Activated naive CD4-positive, alpha-beta T cell treated with anti-CD3 and anti-CD28 coated beads for 36 hours (primary cell): ENCODE measurements at places on chromosomes 2 and 18.
A peak's percentile ranks its signal among the peaks of the same experiment; 100 is the strongest.

DNA sequence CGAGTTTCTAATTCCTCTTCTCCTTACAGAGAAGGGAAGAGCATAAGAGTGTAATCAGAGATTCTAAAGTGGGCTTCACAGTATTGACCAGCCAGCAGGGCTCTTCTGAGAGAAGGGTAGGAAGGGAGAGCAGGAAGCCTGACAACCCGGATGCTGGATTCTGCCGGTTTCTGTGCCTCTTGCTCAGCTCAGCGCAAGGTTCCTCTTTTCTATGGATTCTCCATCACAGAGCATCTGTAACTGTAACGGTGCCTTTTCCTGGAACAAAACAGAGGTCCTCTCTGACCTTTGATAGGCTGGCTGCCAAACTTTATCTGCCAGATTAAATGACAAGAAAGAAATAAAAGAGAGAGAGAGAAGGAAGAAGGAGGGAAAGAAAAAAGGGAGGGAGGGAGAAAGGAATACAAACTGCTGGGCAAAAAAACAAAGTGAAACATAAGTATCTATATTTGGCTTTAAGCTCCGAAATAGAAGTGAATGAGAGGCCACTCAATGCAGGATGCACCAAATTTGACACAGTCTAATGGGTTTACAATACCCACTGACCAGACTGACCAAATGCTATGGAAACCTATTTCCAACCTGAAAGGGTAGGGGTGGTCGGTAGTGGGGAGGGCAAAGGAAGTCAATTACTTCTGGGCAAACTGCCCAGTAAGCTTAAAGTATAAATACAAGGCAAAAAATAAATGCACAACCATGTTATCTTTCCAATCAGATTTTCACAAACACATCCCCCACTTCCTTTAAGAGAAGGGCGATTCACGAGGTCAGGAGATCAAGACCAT lies 59.2 kb downstream of the PIEZO2 start:
- peaks cover 13% of the 10 kb centered on the region for H3K27me3 ChIP-seq
- no peaks in the 10 kb centered on the region for H3K4me1 ChIP-seq
- no peaks in the 10 kb centered on the region for H3K36me3 ChIP-seq
- H3K4me3 ChIP-seq, result no peak overlapping the region

- no peaks in the 10 kb centered on the region for H3K4me1 ChIP-seq
- H3K4me3 ChIP-seq, result no peak overlapping the region
- no peaks in the 10 kb centered on the region for H3K36me3 ChIP-seq
- no peaks in the 10 kb centered on the region for H3K27me3 ChIP-seq
- H3K27ac ChIP-seq, result no peak overlapping the region
- DNase-seq, result peak; percentile 46
Measured at GRCh38 chr2:74333175-74333574, 10.0 kb downstream of the SLC4A5 start.

DNA sequence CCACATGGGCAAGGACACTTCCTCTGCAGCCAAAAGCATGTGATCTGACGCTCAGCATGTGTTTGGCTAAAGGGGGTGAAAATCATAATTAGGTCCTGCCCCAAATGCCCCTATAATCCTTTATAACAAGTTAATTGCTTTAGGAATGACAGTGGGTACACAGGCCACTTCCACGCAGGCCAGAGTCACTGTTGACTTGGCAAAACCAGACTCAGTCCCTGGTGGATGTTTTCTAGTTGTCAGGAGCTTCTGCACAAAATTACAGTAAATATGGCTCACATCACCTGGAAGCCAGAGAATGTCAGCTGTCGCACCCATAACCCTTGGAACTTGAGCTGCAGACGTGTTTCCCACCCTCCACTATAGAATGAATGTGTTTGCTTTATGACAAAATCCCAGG lies 13.3 kb upstream of the PXDN start:
- no peak overlapping the region for H3K27ac ChIP-seq
- no peaks in the 10 kb centered on the region for H3K4me1 ChIP-seq
- H3K27me3 ChIP-seq, result peaks cover 7% of the 10 kb centered on the region
- H3K36me3 ChIP-seq, result peaks cover 4% of the 10 kb centered on the region
- DNase-seq, result no peak

- H3K27me3 ChIP-seq, result no peaks in the 10 kb centered on the region
- H3K4me1 ChIP-seq, result peaks cover 34% of the 10 kb centered on the region
- H3K27ac ChIP-seq, result no peak overlapping the region
- DNase-seq, result no peak
- peaks cover 29% of the 10 kb centered on the region for H3K36me3 ChIP-seq
- no peak overlapping the region for H3K4me3 ChIP-seq
Measured at GRCh38 chr2:70214953-70215549, 24.2 kb upstream of the C2orf42 start.

GRCh38 chr2:95022309-95023221 lies 2.9 kb upstream of the MAL start:
- peak; percentile 93 for DNase-seq
- no peaks in the 10 kb centered on the region for H3K27me3 ChIP-seq
- H3K27ac ChIP-seq, result peak overlapping the region; percentile 3
- H3K36me3 ChIP-seq, result no peaks in the 10 kb centered on the region

DNA sequence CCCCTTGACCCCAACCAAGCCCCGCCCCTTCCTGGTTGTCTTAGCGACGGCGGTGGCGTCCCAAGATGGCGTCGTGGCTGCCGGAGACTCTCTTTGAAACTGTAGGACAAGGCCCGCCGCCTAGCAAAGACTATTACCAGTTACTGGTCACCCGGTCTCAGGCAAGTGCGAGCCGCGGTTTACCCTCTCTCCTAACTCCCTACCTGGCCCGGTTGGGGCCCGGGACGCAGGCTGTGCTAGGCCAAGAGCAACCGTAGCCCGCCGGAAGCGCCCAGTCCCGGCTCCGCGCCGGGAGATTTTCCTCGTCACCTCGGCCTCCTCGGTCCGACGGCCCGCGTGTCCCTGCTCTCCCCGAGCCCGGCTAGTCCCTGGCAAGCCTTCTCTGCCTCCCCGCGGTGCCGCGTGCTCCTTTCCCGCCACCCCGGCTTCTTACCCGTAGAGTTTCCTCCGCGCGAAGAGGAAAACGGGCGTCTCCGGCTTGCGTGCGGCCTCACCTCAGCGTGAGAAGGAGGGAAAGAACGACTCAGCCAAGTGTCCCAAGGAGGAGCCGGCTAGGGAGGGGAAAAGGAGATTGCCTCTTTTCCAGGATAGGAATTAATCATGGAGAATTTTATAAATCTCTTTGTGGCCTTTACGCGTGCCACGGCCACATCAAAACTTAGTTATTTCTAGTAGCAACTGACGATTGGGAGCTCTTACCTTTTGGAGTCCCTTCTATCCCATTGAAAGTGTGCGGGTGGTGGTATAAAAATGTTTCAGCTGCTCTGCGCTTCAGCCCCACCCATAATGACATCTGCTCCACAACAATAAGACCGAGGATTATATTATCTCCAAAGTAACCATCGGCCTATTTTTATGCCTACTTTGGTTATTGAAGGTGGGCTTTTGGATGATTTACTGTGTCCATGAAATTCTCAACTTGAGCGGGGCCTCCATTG lies at the start of gene FBXO36:
Gene FBXO36 (plus strand): TSS at position 55 of the 938 bp plus-strand sequence. CDS start 11 bp downstream, at position 66.
- H3K4me3 ChIP-seq, result peak within 1 kb of the TSS; percentile 90
- peaks cover 16% of the 10 kb centered on the region for H3K36me3 ChIP-seq
- no peaks in the 10 kb centered on the region for H3K27me3 ChIP-seq
- peak within 1 kb of the TSS; percentile 99 for H3K27ac ChIP-seq
